ENCODE measurements at places on chromosomes 4 and X.

GRCh38 chr4:103787057-103787456 is 67.3 kb upstream of the TACR3 start:
- DNase-seq = no peak

DNA sequence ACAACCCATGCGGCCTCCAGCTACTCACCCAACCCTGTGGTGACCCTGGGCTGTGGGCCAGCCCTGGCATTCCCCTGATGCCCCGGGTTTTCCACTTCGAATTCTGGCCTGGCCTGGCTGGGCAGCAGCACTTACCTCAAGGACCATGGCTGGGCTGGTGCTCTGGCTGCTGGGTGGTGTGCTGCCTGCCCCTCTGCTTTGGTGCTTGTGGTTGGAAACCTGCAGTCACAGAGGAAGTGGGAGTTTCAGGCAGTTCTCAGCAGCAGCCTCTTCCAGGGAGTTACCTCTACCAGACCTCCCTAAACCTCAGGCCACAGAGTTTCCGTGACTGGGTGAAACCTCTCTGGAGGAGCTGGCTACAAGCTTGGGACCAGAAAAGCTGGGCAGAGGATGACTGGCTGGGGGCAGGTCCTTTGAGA is at the start of gene CXCR3:
TSS of gene CXCR3 (minus strand) at position 209 of the 419 bp plus-strand sequence. CDS start at position 147, 62 bp downstream.
- no peak for DNase-seq

DNA sequence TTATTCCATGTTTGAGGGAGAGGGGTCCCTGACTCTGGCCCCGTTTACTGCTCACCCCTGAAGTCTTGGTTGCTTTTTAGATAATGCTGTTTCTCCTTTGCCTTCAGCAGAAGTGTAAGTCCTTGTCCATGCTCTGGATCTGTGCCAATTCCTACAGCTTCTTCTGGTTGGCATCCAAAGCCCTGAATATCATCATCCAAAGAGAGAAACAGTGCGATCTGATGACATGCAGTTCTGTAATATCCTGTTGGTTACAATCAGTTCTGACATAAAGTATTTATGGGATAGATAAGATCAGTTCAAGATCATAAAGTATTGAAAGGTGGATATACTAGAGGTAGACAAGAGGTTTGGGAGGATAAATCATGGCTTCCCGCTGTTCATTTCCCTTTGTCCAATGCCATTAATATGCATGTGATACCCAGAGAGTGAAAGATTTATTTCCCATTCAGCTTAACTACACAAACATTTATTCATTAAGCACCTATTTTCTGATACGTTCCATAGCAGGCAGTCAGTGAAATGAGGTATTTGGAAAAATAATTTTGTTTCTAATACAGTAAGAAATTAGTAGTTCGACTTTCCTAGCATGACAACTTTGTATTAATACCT is 53.2 kb upstream of the TMEM150C start:
- DNase-seq = no peak

GRCh38 chr4:2261110-2261852 is 628 bp downstream of the MXD4 start:
- no peak for DNase-seq

- DNase-seq = no peak
These were observed 640 bp downstream of the BANK1 start for GRCh38 chr4:101791182-101791558.
